ENCODE measurements at places on chromosomes 7 and 10. TPM values are rescaled to one million over a fixed set of nuclear protein-coding genes. Genes with fewer than 3 reads are reported as not detected.

GRCh38 chr7:2522780-2523433 lies 3.3 kb downstream of the LFNG start:
- peak; percentile 62 for DNase-seq

DNA sequence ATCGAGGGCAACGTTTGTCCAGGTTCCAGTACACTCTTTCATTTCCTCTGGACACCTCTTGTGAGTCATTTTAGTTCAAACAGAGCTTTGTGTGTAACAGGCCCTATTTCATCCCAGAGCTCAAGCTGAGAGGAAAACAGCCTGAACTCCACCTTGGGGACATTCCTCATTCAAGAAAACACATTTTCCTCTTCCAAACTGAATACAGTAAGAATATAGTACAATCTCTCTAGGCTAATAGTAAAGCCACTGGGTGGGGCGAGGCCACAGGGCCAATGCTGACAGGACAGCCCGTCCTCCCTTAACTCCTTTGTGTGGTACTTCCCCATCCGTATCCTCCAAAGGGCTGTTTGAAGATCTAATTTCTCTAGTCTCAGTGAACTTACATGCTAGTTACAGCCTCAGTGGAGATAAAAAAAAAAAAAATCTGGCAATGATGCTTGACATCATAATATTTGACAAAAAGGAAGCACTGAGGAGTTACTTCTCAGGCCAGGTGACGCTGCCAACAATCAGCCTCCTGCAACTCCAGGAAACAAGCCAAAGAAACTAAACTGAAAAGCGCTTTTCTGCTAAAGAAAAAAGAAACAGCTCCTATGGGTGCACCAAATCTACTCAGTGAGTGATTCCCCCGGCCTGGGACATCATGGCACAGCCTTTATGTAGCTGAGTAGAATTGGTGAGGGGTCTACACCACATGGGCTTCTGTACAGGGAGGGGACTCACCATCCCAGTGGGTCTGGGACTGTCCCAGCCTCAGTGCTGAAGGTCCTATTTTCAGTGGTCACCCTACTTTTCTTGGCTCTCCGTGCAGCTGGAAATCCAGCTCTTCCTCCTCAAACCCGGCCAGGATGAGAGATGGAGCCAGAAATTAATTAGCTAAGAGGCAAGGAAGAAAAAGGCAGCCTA lies 238.2 kb upstream of the NEBL start:
- DNase-seq = no peak

GRCh38 chr7:30647589-30648364 lies 34.5 kb downstream of the CRHR2 start:
- DNase-seq = peak; percentile 38

- DNase-seq = no peak
Measured at GRCh38 chr7:107291434-107291833, 122.6 kb downstream of the HBP1 start.

- DNase-seq = no peak
Measured at GRCh38 chr7:26723129-26723528, 141.3 kb downstream of the SKAP2 start.

DNA sequence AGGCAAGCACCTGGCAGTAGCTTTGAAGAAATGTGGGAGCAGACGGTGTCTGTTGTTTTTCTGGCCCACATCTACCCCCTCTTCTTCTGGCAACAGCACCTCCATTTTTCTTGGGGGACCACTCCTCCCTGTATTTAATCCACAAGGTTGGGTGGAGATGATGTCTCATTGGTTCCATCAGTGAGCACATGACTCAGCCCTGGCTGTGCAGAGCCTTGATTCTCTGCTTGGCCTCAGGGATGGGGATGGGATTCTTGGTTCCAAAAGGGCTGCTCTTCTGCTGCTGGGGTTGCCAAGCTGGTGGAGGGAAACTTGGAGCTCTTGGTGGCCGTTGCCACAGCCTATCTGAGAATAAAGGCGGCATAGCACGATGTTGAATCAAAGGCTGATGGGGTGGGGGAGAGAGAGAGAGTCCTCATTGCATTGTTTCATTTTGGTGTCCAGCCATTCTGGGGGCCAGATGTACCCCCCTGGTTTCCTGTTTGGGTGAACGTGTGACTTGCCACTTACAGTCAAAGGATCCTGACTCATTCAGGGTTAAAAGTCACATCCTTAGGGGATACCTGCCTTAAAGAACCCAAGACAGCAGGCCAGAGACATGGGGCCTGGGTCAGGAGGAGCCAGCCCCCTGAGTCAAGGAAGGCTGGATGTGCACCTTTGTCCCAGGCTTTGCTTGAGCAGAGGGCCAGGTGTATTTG lies 25.9 kb downstream of the GRK5 start:
- DNase-seq = peak; percentile 63

GRCh38 chr10:94602729-94603515 lies 57.3 kb downstream of the HELLS start:
- DNase-seq = no peak

- peak; percentile 8 for DNase-seq
Measured at GRCh38 chr10:78335371-78335690, 301.7 kb downstream of the RPS24 start.

DNA sequence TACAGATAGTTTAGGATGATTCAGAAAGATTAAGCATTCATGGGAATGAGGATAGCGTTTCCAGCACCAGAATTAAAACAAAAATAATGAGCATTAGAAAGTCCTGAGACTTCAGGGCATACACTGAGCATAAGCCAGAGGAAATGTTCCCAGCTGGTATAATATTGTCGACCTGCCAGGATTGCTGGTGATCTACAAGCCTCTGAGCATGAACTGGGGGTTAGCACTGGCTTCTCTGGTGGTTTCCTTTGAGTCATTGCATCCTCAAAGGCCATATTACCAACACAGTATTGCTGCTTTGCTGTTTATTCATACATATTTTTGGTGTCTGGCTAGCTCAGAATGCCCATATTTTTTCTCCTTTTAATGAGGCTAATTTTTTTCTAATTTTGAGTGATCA lies 10.7 kb upstream of the ATRNL1 start:
- DNase-seq = no peak

- DNase-seq = no peak
Measured at GRCh38 chr10:6528198-6528950, 51.7 kb downstream of the PRKCQ start.

- DNase-seq = no peak
Measured at GRCh38 chr7:121019018-121019417, 30.5 kb downstream of the CPED1 start.

GRCh38 chr7:129690701-129691100 lies 79.2 kb downstream of the NRF1 start:
- no peak for DNase-seq

DNA sequence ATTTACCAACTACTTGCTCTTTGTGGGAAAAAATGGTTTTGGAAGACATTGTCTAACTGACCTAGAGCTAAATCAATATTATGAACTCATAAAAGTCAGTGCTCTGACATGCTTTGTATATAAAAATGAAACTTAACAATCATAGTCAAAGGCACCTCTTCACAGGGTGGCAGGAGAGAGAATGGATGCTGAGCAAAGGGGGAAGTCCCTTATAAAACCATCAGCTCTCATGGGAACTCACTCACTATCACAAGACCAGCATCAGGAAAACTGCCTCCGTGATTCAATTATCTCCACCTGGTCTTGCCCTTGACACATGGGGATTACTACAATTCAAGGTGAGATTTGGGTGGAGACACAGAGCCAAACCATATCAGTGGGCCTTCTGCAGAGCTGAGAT lies 417.6 kb upstream of the AUTS2 start:
- DNase-seq = no peak

DNA sequence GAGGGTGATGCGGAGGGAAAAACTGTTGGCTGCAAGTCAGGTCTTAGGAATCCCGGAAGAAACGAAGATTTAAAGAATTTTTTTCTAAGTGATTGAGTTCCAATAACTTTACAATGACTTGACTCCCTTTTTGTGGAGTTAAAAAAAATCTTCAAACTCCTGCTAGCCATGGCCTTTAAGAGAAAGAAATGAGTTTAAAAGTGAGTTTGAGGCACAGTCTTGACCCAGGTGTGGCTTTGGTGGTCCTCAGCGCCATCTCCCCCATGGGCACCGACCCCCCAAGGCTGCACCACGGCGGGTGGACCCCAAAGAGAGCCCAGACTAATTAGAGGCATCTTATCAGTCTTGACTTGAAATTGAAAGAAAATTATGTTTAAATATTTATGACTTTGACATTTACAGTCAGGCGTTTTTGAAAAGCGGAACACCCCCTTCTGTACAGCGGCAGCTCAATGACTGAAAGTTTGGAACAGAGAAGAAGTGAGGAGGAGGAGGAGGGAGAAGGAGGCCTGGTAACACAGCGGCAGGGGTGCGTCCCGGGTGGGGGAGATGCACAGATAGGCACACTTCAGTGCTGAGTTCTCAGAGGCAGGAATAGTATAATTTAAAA lies 349.6 kb downstream of the DNAJB6 start:
- DNase-seq = no peak

GRCh38 chr10:100986623-100986951 lies 710 bp downstream of the MRPL43 start:
- DNase-seq = no peak

PDE6C gene
- total RNA-seq = not detected

SCART1 gene
- total RNA-seq = 0.82 TPM

GRCh38 chr10:72694476-72695369 lies 2.8 kb downstream of the MCU start:
- DNase-seq = no peak

DNA sequence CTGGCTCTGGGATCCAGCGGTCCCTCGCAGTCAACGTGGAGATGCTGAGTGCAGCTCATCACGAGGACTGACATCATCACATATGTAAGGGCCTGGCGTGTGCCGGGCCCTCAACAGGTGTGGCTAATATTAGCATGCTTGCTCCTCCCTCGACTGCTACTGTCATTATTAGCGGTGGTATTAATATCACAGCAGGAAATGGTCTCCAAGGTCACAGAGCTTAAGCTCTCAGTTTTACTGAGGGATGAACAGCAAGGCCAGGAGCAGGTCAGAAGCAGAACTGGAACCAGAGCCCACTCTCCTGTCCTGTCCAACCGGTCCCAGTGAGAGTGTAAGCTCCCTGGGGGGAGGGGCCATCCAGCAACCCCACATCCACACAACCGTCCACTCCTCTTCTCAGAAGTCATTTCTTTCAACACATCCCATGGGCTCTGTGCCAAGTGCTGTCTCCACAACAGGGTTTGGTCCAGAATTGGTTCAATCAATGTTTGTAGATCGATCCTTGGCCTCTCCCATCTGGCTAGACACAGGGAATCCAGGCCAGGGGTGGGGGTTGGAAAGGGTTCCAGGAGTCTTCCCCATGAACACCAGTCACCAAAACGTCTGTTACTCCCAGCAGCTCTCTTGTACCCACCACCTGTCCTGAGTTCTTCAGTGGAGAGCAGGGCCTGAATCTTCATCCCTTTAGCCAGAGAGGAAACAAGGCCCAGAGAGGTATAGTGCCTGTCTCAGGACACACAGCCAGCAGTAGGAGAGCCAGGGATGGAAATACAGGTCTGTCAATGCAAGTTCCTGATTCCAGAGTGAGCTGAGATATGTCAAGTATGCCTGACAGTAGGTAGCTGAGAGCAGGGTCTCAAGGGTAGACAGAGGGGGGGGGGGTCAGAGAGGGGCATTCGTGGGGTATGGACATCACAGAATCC lies 45.3 kb upstream of the ZMIZ1 start:
- DNase-seq = no peak

HMX3 gene
- not detected for total RNA-seq

OR2A12 gene
- not detected for total RNA-seq

NXPH1 gene
- total RNA-seq = not detected

GRCh38 chr10:51881213-51881612 lies 181.8 kb upstream of the CSTF2T start:
- no peak for DNase-seq

DNA sequence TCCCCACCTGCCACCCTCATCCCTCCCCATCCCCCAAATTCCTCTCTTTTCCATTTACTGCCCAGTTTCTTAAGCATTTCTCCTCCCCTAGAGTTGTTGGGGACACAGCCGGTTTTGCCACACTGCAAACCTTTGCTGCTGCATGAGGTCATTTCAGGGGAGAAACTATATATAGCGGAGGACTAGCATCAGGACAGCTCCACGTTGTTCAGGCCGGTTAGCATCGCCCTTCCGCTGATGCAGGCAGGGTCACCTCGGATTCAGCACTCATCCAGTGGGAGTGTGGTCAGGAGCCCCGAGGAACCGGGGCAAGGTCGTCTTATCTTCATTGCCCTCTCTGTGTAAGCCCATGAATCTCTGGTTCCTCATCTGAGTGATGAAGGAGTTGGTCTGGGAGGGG lies 15.6 kb downstream of the UBTD1 start:
- DNase-seq = no peak

MIOS gene
- total RNA-seq = 28.9 TPM

- DNase-seq = no peak
Measured at GRCh38 chr7:140534743-140535142, 55.4 kb upstream of the MKRN1 start.

DNA sequence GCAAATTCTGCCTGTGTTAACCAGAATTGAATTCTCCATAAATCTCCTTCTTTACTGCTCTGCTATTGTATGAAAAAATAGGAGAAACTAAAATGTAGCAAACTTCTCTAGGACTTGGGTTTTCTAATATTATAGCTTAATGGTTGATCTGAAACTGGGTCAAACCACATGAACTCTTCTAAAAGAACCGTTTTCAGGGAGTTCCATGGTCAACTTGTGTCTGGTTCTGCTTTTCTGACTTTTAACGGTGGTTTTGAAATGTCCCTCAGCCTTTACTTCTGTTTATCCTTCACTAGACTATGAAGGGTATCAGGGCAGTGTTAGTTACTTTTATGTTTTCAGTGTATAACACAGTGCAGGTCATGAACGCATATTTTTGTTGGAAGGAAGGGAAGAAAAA lies 242.2 kb downstream of the TSPAN12 start:
- DNase-seq = no peak

DNA sequence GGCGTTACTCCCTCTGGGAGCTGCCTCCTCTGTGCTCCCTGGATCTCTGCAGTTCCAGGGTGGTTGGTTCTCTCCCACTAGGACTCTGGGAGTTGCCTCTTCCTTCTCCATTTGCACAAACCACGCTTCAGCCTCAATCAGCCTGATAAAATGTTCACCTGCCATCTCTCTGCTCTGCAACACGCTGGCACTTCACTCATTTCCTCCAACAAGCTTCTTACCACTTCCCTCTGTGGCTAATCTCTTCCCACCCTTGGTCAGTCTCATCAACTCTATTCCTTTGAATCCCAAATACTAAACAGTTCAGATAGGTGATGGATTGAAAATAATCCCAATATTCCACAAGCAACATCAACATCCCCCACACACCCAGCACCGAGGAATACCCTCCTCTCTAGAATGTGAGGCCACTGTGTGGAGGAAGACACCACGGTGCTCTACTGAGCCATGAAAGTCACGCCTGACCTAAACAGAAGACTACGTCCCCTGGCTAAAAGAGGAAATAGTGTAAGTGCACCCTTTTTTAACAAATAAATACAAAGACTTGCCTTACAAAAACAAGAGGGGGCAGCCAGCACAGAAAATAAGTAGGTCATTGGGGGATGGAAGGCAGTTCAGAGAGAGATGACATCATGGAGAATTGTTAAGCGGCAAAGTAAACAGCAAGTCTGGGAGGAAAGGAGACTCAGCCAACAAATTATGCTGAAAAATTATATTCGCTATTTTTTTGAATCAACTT lies 1.9 kb upstream of the FAM170B start:
- DNase-seq = peak; percentile 8

NUDT13 gene
- total RNA-seq = 1.2 TPM

- no peak for DNase-seq
Measured at GRCh38 chr10:115830265-115830970, 442.6 kb downstream of the GFRA1 start.

Measured in activated CD8-positive, alpha-beta memory T cell treated with anti-CD3 and anti-CD28 coated beads, Interleukin-2, amount 10 ng/mL, durations not matched to agents 7 days and 5 days (primary cell).